ENCODE measurements at places on chromosomes 12 and 14.

DNA sequence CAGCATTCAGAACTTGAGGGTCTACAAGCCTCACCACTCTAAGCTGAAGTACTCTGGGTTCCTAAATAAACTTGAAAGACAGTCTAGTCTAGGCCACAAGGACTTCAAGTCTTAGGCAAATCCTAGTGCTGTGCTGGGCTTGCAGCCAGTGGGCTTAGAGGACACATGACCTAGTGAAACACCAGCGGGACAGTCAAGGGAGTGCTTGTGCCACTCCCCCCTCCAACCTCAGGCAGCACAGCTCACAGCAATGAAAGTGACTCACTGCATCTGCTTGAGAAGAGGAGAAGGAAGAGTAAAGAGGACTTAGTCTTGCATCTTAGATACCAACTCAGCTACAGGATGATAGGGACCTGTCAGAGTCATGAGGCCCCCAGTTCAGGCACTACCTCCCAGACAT lies 438.1 kb downstream of the IPO8 start:
- DNase-seq = no peak

GRCh38 chr12:54128416-54128815 lies 60.4 kb downstream of the SMUG1 start:
- no peak for DNase-seq

DNA sequence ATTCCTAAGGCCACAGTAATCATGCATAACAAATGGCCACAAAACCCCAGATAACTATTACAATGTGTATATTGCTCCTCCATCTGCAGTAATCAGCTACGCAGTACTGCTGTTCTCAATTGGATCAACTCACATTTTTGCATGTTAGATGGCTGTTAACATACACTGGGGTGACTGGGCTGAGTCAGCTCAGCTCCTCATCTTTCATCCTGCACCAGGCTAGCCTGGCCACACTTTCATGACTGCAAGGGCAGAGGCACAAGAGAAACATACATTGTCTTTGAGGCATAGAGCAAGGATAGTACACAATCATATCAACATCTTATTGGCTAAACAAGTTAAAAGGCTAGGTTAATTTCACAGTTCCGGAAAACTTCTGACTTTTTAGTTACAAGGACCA lies 306.6 kb downstream of the SLC6A15 start:
- DNase-seq = no peak

DNA sequence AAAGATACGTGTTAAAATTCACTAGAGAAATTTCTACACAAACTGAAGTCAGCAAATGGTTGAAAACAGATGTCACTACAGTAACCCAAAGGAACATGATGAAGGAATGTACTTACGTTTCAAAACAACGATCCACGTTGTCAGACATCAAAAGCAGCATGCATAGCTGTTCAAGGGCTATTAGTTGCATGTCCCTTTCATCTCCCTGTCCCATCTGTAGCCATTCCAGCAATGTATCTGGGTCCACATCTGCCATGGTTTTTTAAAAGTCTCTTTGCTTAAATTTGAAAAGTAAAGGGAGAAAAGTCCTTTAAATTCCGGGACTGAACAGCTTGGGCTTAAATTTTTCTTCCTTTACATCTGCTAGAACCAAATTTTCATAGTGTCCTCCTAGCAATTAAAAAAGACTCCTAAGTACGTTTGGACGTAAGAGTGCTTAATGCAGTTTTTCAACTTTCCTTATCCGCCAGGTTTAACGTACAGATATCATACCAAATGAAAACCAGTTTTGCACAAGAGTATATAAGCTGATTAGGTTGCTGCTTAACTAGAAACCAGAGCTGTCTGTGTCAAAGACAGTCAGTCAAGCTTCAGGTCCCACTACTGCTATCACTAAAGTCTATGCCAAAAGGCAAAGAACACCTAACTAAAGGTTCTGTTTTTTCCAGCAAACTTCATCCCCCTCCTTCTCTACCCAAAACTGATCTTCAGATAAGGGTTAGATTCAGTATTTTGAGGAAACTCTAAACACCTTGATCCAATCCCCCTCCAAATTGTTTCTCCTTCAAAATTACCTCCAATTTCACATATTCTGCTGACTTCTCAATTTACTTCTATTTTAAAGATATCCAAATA lies 1.7 kb downstream of the HECTD1 start:
- DNase-seq = peak; percentile 27

- DNase-seq = peak; percentile 99
Observed at GRCh38 chr12:57520053-57520818, at the start of gene DDIT3. Gene DDIT3, minus strand, starts transcription at chr12:57520514. Its CDS starts 3,108 bp downstream, at chr12:57517406.

GRCh38 chr14:53915364-53916014 lies 41.1 kb downstream of the BMP4 start:
- no peak for DNase-seq

DNA sequence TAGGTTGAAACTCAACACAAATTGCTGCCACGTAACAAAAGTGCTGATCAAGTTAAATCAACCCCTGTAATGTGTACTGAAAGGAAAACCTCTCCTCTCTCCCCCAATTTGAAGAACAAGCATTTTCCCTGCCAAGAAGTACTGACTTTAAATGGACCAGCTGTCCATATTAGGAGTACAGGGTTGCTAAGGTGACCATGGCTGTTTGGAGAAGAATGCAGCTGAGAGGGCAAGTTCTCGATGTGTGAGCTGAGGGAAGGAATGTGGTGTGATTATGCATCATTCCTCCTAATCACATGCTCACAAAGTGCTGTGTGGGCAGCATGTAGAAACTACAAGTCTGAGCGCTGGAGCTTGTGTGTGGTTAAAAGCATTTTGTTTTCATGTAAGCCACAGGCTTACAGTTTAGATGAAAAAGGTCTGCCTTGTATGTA lies 50.9 kb upstream of the CCT2 start:
- peak; percentile 74 for DNase-seq

- DNase-seq = no peak
Observed at GRCh38 chr14:22776215-22776614, 9.7 kb downstream of the OXA1L start.

Measured in skin of body (tissue), 3 donors.